SW480 (cell line): ENCODE measurements at places on chromosomes 7 and 10.
A peak's percentile ranks its signal among the peaks of the same experiment; 100 is the strongest.

GRCh38 chr10:47264797-47265281 lies 35.2 kb upstream of the GDF10 start:
- peak; percentile 47 for DNase-seq

DNA sequence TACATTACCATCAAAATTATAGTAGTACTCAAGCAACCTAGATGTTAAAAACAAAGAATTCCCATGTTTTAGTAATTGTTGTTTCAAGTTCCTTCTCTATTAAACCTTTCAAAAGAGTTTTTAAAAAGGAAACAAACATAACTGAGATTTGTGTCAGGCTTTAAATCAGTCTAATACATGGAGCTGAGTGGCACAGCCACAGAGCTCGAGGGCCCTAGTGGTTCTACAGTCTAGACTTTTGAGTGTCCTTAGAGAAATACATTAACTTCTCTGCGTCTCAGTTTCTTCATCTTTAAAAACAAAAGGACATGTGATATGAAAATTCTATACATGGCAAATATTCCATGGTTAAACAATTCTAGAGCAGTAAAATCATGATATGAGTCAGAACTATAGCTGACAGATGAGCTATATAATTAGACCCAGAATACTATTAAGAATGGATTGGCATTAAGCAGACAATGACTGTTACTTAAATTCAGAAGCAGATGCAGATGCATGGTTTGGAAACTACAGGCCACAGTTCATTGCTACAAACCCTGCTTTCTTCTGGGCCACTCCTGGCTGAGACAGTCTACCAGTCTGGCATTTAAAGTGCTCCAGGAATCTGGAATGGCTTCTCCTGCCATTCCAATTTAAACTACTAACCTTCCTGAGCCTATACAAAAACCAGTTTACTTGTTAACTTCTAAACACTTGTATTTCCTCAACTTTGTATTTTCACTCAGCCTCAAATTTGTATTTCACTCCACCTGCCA lies 77.4 kb downstream of the EPC1 start:
- no peak for DNase-seq

DNA sequence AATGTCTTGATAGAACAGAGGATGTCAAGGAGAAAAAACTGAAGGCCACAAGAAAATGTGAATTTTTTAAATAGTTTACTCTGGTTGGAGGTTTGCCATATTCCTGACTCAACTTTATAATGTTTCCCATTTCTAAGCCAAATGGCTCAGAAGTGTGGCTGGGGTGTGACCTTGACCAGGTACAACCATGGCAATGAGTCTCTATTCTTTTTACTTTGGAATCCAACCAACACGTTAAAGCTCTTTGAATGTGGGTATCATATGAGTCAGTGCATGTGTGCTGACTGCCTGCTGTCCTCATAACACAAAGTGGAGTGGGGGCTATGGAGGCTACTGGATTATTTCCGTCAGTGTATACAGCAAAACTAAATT lies 33.5 kb upstream of the DLD start:
- no peak for DNase-seq

DNA sequence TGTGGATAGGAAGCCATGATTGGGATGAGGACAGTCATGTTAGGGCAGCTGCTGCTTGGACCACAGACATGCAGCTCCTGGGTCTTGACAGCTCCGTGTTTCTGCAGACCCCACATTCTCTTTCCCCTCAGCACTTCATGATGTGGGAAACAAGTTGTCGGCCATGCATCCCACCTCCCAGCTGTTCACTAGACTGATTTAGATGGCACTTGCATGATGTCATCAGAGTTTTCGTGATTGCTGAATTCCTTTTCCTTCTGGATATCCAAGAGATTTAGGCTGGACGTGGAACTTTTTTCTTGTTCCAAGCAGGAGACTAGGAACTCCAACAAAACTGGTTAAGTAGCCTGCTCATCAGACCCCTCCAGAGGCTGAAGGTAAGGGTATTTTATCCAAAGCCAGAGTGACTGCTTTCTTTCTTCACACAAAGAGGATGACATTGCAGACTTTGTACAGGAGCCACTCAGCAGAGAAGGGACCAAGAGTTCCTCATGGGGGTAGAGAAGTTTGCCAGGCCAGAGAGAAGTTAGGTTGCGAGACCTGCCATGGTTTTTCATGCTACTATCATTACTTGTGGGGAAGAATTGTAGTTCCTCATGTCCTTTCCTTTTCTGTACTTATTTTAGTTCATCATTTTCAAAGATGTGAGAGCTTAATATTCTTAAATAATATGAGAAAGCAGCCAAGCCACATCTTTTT lies 117.7 kb upstream of the GJD4 start:
- no peak for DNase-seq

- peak; percentile 46 for DNase-seq
Observed at GRCh38 chr10:87818505-87819288, 671 bp upstream of the ATAD1 start.

- DNase-seq = no peak
Observed at GRCh38 chr10:703118-703517, 13.7 kb upstream of the DIP2C start.

DNA sequence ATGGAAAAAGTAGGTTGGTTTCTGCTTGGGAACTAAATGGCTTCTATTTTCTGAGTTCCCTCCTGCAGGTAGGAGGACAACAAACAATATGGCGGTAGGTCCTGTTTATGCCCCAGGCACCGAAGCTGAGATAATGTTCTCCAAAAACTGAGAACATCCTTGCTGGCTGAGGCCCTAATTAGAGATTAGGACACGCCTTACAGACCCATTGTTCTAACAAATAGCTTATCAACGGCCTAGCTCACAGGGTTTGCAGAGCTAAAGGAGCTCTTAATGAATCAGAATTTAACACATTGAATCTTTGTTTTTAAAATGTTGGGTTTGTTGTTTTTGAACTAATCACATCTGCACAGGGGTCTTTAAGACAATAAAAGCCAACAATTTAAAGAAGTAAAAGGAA lies 37.0 kb downstream of the HTR5A start:
- no peak for DNase-seq

DNA sequence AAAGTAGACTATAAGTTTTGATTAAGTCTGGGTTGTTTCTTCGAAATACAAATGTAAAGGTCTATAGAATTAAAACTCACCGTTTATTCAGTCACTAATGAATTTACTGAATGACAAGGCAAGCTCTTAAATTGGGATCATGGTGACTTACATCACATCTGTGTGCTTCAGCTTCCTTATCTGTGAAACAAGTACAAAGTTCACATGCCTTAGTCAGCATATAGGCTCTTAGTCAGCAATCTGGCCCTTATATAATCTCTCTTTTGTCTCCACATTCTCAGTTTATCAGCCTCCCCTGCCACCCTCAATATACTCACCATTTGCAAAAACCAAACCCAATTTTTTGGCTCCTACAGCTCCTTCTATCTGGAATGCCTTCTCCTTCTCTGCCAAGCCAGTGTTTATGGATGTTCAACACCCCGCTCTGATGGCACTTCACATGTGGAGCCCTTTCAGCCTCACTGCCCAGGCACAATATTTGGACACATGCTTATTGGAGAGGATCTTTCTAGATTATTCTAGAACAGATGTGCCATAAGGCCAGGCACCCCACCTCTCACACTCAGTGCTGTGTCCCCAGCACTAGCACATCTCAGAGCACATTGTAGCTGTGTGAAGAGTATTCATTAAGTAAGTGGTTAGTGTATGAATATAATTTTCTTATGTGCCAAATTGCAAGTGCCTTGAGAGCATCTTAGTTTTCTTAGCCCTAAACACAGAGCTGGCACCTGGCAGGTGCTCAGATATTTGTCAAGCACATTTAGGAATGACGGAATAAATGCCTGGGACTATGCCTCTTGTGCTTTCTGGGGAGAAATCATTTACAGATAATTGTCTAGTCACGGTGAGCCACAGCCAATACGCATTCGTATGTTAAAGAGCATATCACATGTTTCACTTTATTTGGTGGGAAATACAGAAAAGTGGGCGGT lies 9.8 kb upstream of the LAMB1 start:
- DNase-seq = peak; percentile 73

DNA sequence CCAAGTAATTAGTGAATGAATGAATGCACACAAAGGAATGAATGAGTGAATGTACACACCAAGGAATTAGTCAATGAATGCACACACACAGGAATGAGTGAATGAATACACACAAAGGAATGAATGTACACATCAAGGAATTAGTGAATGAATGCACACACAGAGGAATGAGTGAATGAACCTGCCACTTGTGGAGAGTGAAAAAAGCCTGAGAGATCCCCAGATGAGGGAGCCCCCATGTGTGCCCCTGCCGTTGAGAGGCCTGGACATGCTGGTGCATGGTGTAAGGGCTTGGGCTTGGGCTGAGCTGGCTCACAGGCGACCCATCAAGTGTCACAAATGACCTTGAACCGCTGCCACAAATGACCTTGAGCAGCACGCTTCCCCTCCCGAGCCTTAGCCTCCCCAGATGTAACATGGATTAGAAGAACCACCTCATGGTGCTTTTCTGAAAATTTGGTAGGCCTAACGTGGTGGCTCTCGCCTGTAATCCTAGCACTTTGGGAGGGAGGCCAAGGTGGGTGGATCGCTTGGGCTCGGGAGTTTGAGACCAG lies 46.2 kb downstream of the GTF2IRD1 start:
- DNase-seq = no peak

DNA sequence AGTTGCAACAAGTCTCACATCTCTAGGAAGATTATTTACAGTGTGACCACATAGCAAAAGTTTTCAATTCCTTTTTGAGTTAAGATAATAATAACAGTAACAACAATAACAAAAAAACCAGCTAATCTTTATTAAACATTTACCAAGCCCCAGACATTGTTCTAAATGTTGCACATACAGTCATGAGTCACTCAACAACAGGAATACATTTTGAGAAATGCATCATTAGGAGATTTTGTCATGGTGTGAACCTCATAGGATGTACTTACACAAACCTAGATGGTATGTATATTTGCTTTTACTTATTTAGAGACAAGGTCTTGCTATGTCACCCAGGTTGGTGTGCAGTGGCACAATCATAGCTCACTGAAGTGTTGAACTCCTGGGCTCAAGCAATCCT lies 52.0 kb downstream of the SPAM1 start:
- no peak for DNase-seq

DNA sequence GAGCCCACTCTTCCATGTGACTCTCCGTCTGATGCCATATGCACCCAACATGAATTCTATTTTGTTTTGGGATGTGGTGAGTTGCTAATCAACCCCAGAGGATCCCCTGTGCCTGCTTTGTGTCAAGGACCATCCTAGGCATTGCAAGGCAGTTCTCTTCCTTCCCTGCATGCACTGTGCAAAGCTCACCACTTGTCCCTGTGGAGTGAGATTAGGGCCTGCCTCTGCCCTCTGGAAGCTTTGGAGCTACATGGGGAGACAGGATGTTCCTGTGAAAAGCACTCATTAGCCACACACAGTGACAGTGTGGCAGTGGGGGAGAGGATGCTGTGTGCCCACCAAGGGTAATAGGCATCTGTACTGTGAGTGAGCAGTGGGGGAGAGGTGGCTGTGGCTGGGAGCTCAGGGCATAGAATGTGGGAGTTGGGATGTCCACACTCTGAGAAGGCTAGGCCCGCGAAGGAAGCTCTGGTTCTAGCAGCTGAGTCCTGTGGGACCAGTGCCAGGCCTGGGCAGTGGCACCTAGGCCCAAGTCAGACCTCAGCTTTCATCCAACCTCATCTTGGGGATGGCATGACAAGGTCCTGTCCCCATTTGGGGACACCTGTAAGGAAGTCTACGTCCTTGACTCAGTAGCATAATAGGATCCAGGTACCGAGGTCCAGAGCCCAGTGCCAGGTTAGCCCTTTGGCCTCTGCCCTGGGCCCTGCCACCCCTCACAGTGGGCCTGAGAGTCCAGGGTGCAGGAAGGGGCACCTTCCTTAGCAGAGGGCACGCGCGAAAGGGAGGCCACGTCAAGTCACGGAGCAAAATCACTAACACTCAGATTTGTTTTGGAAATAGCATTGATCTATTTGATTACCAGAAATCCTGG lies 6.6 kb downstream of the ADRA2A start:
- no peak for DNase-seq

DNA sequence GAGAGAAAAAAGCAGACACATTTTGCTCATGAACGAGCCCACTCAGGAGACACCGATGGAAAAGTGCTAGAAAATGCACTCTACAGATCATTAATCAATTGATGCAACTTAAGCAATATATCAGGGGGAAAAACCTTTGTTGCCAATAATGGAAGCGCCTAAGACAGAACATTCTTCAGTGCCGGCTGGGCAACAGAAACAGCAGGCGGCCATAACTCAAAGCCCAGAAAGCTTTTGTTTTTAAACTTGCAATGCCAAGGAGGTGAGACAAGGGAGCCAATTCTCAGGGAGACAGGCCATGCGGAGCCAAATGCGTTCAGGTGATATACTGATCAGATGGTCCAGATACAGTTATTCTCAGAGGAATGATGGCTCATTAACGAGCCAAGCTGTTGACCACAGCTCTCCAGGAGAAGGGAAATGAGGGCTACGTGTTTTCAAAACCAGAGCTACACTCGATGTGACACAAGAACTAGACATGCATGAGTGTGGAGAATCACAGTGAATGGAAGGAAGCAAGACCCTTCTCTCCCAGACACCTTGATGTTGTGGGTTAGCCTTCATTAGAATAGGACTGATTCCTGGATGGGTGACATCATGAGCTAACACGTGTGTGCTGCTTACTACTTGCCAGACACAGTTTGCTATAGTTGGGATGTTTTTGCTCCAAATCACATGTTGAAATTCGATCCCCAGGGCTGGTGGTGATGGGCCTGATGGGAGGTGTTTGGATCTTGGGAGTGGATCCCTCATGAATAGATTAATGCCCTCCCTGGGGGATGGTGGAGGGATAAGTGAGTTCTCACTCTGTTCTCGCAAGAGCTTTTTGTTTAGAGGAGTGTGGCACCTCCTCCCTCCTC lies 79.1 kb upstream of the KCNMA1 start:
- DNase-seq = no peak

DNA sequence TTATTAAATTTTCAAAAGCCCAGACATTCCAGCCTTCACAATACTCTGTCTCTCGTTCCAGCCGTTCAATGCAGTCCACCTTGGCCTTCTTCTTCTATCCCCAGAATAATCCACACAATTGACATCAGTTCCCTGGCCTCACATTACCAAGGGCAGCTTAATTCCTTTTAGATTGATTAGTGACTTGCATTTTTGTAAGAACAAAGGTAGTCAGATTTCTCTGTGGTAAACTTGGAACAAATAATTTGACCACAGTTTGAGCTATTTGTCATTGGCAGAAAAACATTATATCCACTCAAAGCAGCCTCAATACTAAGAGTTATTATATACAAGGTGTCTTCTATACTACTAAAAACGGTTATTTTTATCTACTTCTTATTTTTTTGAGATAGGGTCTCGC lies 5.1 kb upstream of the CYTH3 start:
- no peak for DNase-seq
